ENCODE measurements at places on chromosomes 16 and 17. TPM values are rescaled to one million over a fixed set of nuclear protein-coding genes. Genes with fewer than 3 reads are reported as not detected.

Gene RAP1GAP2
- total RNA-seq, result 2.7 TPM

Gene RHBDL1
- 2.7 TPM for total RNA-seq

Gene CDH11
- total RNA-seq, result 155 TPM

Gene CDC6
- total RNA-seq, result 13.8 TPM

Gene PRAC2
- not detected for total RNA-seq

Gene PTGES3L
- 0.29 TPM for total RNA-seq

Gene SRCIN1
- total RNA-seq, result not detected

Gene GAS2L2
- not detected for total RNA-seq

Gene KRT24
- not detected for total RNA-seq

Gene CHST4
- not detected for total RNA-seq

Gene KSR1
- total RNA-seq, result 4.3 TPM
